Ecto neural progenitor cell (in vitro differentiated cells): ENCODE measurements at places on chromosomes 12 and 14.

GRCh38 chr12:106127338-106128126, 11.2 kb downstream of the NUAK1 start:
- no peak for DNase-seq

- no peak for DNase-seq
Observed at GRCh38 chr12:58647495-58647894, 272.8 kb downstream of the LRIG3 start.

DNA sequence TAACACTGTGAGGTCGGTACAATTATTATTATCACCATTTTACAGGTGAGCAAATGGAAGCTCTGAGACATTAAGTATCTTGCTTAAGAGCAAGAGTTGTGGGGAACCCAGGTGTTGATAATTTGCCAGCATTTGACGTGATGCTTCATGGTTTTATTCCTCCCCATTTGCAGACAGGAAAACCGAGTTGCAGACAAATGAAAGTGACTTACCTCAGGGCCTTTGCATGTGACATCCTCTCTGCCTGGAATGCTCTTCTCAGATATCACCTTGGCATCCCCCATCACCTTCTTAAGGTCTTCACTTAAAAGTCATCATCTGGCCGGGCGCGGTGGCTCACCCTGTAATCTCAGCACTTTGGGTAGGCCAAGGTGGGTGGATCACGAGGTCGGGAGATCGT, 21.0 kb upstream of the P2RX7 start:
- no peak for DNase-seq

GRCh38 chr14:97156705-97157104, 359.5 kb downstream of the VRK1 start:
- DNase-seq = no peak

- DNase-seq = no peak
Observed at GRCh38 chr12:53078425-53079225, 565 bp downstream of the SPRYD3 start.

GRCh38 chr14:84042992-84043391, 1487.0 kb upstream of the FLRT2 start:
- no peak for DNase-seq

GRCh38 chr12:64992641-64993040, 128.5 kb downstream of the WIF1 start:
- DNase-seq = no peak

DNA sequence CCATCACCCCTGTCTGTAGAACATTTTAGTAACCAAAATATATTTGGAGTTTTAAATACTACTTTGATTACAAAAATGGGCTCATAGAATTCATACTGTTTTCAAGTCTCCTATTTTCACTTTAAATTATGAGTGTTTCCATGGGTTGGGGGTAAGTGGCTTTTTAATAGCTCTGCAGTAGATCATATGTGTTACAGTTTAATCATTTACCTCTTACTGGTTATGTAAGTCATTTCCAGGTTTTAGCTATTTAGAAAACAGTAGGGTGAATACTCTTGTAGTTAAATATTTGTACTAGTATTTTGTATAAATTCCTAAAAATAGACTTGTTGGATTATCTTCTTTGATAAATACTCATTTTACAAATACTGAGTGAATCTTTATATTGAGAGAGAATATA, 8.2 kb downstream of the PCNX1 start:
- DNase-seq = no peak

DNA sequence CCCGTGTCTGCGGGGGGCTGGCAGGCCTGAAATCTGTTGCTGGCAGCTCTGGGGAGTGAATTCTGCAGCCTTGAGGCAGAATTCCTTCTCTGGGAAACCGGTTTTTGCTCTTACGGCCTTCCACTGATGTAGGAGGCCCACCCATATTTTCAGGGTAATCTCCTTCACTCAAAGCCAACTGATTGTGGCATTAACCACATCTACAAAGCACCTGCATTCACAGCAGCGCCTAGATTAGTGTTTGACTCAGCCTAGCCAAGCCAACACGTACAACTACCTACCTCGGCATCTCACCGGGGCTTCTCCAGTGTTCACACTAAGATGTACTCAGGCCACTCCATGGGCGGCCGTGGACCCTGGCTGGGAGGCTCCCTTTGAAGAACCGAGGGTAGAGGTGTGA, 15.8 kb downstream of the C12orf43 start:
- no peak for DNase-seq

DNA sequence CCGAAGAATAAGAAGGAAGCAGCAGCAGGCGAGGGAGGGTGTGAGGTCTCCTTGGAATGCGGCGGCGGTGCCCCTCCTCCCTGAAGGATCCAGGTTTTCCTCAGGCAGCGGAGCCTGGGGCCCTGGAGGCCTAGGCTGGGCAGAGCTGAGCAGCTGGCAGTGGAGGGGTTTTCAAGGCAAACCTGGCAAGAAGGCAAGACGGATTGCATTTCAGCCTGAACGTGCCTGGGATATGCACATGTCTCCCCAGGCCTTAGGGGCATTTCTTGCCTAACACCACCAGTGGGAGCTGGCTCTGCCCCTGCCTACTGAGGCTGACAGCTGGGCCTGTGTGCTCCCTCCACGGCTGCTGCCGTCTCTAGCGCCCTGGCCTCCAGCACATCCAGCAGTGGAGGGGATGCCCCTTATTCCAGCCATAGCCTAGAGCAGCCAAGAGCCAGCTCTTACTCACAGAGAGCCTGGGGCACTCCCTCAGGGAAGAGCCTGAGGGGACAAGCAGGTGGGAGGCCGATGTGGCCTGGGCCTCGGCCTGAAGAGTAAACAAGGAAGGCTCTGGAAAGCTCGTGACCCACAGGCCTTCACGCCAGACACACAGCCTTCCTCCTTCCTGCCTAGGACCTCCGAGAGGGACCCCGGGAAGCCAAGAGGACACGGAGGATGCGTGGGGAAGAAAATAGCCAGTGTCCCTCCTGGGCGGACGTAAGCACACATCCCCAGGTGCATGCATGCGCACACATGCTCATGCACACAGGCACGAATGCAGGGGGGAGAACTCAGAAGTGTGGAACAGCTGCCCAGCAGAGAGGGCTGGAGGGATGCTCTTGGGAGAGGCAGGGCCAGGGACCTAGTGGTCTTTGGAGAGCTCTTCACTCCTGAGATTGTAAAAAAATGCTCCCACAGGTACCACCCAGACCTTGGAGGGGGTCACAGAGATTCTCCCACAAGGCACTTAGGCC, 23.0 kb upstream of the EIF2B2 start:
- DNase-seq = peak; percentile 69

DNA sequence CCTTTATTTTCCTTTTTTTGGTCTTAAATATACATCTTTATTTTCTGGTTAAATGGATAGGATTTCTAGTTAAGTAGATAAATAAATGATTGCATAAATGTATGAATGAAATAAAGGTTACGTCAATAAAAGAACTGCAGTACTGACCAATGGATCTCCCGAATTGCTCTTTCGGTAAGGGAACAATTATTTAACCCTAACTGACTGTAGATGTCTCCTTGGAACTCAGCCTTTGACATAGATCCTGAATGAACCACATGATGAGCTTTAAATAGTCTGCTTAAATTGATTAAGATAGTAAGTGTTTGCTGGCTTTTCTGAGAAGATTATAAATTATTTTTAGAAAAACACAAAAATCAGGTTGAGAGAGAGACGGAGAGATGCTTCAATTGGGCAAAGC, 391.0 kb upstream of the SYT1 start:
- DNase-seq = no peak

DNA sequence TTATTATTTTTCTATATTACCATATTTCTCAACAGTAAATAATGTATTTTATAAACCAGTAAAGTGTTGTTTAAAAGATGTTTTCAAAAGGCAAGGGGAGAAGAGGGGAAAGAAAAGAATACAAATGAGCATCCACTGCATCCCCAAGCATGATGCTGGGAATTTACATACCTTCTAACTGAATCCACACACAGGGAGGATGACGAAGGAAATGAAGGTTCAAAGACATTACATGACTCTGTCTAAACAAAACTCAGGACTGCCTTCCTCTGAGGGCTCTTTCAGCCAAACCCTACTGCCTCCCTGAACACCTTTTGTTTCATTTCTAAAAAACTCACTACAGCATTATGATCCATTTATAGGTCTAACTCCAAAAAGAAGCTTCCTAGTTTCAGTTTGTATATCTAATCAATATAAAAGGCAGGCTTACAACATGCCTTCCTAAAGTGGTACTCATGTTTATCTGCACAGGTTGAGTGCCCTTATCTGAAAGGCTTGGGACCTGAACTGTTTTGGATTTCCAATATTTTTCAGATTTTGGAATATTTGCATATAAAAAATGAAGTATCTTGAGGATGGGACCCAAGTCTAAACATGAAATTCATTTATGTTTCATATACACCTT, 30.3 kb downstream of the DICER1 start:
- DNase-seq = no peak

GRCh38 chr14:36057452-36058116, 118.9 kb downstream of the PTCSC3 start:
- DNase-seq = no peak

GRCh38 chr12:48970702-48971334, 717 bp downstream of the WNT10B start:
- DNase-seq = no peak

DNA sequence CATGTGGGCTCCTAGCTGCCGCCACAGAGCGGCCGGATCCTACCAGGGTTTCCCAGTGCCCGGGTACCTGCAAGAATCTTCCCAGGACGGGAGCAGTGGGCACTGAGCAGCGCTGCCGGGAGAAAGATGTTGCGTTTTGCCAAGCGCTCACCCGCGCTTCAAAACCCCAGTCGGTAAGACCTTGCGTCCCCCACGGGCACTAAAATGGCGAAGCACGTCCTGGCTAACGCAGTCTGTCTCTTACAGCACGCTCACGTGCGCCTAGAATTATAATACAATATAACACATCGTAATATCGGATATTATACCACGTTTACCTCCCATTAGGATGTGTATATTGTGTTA, 35.1 kb upstream of the TBX5 start:
- no peak for DNase-seq

- DNase-seq = no peak
Observed at GRCh38 chr14:88245321-88245720, 77.7 kb downstream of the KCNK10 start.

DNA sequence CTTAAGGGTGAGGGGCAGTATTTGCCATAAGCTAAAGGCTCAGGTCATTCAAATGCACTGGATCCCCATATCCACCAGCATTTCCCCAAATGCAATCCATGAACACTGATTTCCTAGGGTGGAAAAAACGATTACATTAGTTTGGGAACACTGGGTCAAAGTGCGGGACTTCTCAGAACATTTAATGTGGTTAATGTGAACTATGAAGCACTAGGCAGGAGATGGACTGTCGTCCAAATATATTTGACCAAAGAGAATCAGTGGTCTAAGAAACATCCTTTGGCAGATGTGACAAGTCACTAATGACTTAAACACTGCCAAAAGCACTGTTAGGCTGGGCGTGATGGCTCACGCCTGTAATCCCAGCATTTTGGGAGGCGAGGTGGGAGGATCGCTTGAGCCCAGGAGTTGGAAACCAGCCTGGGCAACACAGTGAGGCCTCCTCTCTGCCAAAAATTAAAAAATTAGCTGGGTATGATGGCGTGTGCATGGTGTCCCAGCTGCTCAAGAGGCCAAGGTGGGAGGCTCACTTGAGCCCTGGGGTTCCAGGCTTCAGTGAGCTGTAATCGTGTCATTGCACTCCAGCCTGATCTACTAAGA, 205.4 kb downstream of the CALM1 start:
- no peak for DNase-seq

GRCh38 chr14:105474483-105475268, at the start of gene CRIP2:
CRIP2 (plus strand) TSS chr14:105474821; CDS start chr14:105474863, 42 bp downstream.
- peak; percentile 75 for DNase-seq

- no peak for DNase-seq
Observed at GRCh38 chr12:75827061-75827460, 204.5 kb downstream of the PHLDA1 start.

DNA sequence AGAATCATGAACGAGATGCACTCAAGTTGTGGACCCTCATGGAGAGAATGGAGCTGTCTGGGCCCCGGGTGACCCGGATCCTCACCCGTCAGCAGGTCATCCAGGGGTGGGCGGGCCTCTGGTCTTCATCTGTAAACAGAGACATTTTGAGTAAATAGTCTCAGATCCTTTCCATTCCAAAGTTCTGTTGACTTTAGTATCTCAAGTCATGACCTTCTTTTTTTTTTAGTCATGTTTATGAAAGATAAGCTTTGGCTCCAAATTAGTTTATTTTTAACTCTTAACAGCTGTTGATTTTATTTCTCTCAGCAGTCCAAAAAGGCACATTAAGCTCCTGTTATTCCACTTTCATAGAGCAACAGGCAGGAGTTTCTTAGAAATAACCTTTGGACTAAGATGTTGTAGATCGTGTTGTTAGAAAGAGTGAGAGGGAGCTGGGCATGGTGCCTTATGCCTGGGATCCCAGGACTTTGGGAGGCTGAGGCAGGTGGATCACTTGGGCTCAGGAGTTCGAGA, 48.9 kb upstream of the AMN start:
- no peak for DNase-seq

- peak; percentile 59 for DNase-seq
Observed at GRCh38 chr12:6936636-6937480, 6.8 kb upstream of the RNU7-1 start.

GRCh38 chr12:74365178-74365964, 172.3 kb upstream of the ATXN7L3B start:
- no peak for DNase-seq

GRCh38 chr14:57078054-57078453, 190.7 kb downstream of the EXOC5 start:
- no peak for DNase-seq

DNA sequence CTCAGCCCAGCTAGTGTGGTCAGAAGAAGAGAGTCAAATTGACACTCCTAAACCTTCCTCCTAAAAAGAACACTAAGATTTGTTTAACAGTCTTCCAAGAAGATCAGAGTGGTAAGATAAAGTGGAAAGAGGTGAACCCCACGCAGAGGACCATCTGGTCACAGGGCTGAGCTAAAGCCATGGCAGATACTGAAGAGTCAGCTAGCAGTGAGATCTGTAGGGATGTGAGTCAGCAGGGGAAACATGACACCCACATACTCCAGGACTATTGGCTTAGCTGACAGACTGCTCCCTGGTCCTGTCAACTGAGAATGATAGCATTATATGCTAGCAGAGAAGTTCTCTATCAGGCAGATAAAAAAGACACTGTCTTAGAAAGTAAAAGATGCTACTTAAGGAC, 269.4 kb upstream of the ALG10 start:
- no peak for DNase-seq

DNA sequence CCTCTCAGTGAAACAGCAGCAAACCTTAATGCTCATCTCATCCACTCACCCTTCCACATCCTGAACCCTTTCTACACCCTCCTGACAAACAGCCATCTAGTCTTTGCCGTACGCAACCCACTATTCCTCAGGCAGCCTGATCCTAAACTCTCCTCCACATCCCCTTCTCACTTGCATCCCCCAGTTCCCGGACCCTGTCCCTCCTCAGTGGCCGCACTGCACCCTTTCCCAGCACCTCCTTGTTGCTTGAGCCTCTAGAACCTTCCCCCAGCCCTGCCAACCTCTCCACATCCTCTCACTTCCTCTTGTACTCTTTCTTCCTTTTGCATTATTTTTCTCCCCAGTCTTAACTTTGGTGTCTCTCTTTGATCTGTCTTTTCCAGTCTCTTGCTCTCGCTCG, 42.9 kb downstream of the IQSEC3 start:
- no peak for DNase-seq

DNA sequence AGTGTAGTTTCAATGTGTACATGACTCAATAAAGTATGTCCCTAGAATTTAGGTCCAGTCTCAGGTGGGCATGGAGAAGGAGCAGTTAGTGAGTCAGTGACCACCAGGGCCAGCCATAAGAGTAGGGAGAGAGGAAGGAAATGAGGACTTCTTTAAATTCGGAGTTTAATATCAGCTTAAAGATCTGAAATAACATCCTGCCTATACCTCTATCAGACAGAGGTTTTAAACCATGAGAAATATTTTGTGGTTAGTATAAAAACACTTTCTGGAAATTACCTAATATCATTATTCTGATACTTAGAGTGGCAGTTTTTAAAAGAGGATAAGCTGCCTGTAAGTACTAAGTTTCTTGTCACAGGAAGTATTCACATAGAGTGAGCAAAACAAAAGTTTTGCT, 61.7 kb upstream of the ST8SIA1 start:
- no peak for DNase-seq
